Activated CD8-positive, alpha-beta memory T cell treated with anti-CD3 and anti-CD28 coated beads, Interleukin-2, amount 50 U/mL, for 4 hours (primary cell): ENCODE measurements at places on chromosomes 11 and 22.

GRCh38 chr11:100732949-100733348, 45.9 kb downstream of the ARHGAP42 start:
- DNase-seq = no peak

GRCh38 chr11:44483919-44484610, 81.4 kb upstream of the CD82 start:
- DNase-seq = no peak

DNA sequence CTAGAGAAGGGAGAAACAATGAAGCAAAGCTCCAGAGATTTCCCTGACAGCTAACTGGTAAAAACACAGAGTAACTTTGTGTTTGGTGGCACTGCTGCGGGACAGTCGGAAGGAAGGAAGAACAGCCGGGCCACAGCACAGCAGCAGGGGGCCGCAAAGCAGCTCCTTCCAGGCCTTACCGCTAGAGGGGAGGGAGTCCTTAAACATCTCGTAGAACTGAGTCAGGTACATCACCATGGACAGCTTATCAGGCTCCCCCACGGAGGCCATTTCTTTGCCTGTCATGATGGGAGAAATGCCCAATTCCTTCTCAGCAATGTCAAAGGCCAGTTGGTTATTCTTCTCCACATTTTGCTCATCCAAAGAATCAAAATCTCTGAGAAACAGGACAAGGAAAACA, 114.6 kb upstream of the BID start:
- DNase-seq = no peak

DNA sequence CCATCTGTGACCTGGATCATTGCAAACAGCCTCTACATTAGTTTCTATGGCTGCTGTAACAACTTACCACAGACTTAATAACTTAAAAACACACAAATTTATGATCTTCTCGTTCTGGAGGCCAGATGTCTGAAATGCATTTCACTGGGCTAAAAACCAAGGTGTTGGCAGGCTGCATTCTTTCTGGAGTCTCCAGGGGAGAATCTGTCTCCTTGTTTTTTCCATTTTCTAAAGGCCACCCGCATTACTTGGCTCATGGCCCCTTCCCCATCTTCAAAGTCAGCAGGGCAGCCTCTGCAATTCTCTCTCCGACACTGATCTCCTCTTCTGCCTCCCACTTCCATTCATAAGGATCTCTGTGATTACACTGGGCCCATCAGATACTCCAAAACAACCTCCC, 11.6 kb downstream of the SCGB1A1 start:
- no peak for DNase-seq

DNA sequence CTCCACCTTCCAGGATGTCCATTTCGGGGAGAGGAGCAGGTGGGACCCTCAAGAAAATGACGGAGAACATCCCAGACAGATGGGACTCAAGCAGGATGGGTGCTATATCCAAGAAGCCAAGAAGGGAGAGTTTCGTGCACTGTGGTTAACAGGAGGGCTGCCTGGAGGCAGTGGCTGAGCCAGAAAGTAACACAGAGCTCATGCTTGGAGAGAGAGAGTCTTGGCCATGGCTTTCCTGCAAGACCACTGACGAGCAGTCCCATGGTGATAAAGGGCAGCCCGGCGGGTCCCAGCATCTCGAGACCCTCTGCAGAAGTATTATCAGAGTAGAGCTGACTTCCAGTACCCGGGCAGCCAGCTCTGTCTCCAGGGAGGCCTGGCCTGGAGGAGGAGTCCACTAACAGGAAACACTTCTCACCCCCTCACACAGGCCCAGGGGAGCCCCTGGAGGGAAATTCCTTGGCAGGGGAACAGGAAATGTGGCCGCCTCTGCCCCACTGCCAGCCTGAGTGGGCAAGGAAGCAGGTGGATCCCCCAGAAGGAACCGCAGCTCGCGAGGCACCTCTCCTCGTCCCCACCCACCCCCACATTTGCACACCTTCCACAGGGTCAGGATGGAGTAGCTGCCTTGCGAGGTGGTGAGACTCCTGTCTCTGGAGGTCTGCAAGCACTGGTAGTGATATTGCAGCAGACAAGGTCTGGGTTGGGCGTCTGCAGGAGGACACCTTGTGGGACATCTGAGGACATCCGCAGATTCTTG, 32.2 kb downstream of the CYTH4 start:
- DNase-seq = no peak

GRCh38 chr11:125974284-125974683, 28.4 kb downstream of the VSIG10L2 start:
- no peak for DNase-seq

DNA sequence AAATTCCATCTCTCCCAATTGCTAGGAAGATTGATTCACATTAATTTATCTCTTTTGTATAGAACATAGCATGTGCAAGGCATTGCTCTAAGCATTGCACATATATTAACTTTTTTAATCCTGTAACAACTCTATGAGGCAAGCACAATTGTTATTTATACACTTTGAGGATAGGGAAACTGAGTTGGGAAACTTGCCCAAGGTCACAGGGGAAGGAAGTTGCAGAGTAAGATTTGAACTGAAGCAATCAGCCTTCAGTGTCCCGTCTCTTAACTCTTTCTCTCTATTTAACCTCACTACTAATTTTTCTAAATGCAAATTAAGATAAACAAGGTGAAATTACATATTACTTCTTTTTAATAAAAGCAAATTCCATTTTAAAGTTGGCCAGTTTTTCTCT, 22.2 kb downstream of the OR56B4 start:
- DNase-seq = no peak

DNA sequence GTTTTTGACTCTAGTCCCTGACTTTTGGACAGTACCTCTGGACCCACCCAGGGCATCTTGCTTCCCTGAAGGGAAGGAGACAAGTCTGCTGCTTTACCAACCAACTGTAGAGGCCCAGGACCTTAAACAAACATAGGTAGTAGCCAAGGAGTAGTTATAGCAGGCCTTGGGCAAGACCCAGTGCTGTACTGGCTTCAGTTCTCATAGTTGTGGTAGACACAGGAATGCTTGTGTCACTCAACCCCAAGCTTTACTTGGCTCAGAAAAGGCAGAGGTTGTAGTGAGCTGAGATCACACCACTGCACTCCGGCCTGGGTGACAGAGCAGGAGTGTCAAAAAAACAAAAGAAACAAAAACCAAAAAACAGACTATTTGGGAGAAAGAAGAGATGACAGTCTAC, 21.3 kb upstream of the OR52M1 start:
- no peak for DNase-seq

DNA sequence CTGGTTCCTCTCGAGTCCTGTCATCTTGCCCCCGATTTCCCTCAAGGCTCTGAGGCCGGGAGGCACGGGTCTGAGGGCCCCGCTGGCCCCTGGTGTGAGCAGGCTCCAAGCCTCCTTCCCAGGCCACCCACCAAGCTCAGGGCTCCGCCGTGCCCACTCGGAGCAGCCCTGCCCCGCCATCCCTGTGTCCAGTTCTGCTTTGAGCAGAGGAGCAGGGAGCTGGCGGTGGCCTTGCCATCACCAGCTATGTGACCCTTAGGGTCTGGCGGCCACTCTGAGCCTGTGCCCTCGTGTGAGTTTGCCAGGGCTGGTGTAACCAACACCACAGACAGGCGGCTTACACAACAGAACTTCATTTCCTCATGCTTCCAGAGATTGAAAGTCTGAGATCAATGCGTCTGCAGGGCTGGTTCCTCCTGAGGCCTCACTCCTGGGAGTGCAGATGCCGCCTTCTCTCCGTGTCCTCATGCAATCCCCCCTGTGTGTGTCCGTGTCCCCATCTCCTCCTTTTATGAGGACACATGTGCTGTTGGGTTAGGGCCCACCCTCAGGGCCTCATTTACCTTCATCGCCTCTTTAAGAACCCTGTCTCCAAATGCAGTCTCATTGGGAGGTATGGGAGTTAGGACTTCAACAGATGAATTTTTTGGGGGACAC, 36.5 kb upstream of the CELSR1 start:
- no peak for DNase-seq

DNA sequence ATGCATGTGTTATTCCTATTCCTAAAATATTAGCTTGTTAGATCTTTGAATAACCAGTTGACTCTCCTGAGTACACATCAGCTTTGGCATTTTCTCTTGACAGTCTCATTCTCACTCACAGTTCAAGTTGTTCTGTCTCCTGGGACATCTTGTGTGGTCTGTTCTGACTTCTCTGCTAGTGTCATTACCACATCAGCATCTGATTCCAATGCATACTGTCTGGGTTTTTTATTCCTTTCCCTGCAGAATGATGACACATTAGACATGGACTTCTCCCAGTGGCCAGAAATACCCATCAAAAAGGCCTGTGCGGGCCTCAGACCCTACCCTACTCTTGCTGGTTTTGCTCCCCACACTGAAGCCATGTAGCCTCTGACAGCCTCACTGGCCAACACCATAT, 2.7 kb downstream of the ZNF74 start:
- no peak for DNase-seq

- no peak for DNase-seq
Observed at GRCh38 chr11:129680907-129681306, 134.7 kb upstream of the TMEM45B start.

- DNase-seq = no peak
Observed at GRCh38 chr22:43923191-43923590, 414 bp upstream of the PNPLA3 start.
